ENCODE measurements at places on chromosomes 4 and X.

DNA sequence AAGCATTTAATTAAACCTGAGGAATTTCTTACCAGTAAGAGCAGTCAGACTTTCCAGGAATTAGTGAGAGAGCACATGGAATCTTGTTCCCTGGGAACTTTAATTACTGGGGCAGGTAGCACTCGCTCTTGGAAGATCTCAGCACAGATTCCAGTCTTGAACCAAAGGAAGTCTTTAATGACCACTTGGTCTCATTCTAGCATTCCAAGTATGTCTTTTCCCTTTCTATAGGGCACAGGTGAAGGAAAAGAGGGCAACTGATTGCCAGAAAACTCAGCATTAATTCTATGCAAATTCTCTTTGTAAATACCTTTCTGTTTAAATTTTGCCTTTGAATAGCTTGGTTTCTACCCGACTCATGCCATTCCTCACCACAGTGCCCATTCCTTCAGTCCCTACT is 236.6 kb downstream of the LDB2 start:
- DNase-seq, result no peak

- no peak for DNase-seq
These were observed 561.1 kb upstream of the SMIM31 start for GRCh38 chr4:164192844-164193243.

GRCh38 chrX:46704767-46705386 is 54.0 kb downstream of the SLC9A7 start:
- DNase-seq, result no peak

DNA sequence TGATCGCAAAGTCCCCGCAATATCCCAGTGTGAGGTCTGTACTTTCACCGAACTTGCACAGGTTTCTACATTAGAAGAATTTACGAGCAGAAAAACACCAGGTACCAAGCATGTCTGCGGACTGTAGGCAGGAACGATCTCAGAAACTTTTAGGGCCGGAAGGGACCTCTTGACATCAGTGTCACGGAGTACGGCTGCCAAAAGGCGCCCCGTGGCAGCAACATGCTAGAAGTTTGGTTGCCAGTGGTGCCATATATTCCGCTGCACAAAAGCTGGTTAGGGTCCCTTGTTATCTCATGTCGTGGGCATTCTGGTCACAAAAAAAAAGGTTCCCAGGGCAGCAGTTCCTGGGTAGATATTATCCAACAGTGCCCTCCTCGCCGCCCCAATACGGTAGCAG is 61.0 kb upstream of the DCAF8L1 start:
- no peak for DNase-seq

- no peak for DNase-seq
These were observed 202.3 kb upstream of the CENPE start for GRCh38 chr4:103400405-103400804.

DNA sequence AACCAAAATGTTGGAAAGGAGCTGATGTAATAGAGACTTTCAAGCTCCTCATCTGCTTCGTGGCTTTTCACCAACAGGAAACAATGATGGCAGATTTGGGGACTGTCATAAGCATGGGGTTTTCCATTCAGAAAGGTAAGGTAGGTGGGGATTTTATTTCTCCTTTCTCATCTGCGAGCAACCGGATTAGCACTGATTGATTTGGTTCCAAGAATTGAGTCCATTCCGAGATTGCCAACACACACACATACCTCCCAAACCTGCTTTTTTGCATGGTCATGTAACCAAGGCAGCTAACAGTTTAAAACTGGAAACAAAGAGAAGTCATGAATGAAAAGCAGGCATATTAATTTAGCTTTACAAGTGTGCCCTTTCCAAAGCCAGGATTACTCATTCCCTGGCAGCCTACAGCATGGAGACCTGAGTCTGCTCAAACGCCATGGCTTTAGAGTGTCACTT is 63.0 kb upstream of the LNX1 start:
- DNase-seq, result no peak

GRCh38 chrX:82591421-82591820 is 916.7 kb upstream of the POU3F4 start:
- DNase-seq, result no peak

DNA sequence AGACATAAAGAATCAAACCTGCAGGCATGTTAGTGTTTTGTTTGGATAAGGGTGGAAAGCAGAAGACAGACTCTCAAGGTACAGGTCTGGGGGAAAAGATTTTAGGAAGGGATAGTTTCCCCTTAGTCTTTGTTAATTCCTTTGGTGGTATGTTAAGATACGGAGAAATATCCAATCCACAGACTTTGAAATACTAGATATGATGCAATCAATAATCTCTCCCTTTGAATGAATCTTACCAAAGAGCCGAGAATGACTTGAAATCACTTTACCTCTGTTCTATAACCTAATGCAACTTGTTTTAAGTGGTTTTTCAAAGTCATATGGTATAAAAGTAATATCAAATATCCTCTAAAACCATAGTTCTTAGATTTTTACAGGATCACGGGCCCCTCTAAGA is 5.3 kb upstream of the BDH2 start:
- no peak for DNase-seq

GRCh38 chrX:103376979-103377324 is 614 bp downstream of the BEX3 start:
- DNase-seq, result no peak

DNA sequence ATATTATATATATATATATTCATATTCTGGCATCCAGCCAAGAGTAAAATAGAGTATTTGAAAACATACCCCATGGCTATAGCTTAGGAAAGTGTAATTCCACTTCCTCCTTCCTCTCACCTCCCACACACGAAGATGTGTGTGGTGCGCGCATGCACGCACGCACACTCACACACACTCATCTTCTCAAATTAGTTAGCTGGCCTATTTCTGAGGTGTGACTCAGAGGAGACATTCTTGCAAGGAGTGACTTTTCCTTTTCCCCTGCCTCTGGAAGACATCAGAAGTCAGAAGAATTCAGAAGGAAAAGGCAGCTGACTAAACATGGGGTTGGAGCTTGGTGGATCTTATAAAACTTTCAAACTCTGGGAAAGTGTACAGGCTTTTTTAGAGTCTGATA is 8.8 kb downstream of the ENPEP start:
- DNase-seq, result no peak

GRCh38 chr4:126051689-126052424 is 737.1 kb downstream of the FAT4 start:
- no peak for DNase-seq

DNA sequence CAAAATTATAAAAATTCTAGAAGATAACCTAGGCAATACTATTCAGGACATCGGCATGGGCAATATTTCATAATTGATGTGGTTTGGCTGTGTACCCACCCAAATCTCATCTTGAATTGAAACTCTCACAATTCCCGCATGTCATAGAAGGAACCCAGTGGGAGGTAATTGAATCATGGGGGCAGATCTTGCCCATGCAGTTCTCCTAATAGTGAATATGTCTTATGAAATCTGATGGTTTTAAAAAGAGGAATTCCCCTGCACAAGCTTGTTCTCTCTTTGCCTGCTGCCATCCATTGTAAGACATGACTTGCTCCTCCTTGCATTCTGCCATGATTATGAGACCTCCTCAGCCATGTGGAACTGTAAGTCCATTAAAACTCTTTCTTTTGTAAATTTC is 77.7 kb downstream of the DDX60 start:
- no peak for DNase-seq

GRCh38 chr4:90415116-90415515 is 287.9 kb downstream of the CCSER1 start:
- no peak for DNase-seq

DNA sequence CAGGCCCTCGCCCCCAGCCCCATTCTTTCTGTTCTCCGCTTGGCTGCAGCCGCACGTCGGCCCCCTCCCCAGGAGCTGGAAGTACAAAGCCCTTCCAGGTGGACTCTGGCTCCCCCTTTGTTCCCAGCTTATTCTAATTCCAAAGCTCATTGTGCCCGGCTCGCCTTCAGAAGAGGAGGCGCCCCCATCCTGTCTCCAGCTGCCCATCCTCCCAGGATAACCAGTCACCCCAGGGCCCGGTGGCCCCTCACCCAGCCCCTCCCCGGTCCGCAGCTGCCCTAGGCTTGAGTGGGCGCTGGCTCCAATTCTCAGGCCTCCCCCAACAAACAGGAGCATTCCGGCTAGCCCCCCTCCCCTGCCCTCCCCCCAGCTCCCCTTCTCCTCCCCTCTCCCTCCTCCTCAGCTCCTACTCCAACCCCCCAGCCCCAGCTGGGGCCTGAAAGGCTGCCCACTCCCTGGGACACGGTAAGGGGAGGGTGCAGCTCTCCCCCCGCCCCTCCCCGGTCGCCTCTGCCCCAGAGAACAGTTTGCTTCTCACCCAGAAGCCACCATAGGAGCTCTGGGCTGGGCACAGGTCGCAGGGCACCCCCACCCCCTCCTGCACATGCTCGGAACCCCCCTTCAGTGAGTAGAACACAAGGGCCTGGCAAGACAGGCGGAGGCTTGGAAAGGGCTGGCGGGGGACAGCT is 3.1 kb upstream of the SLC6A8 start:
- DNase-seq, result no peak

DNA sequence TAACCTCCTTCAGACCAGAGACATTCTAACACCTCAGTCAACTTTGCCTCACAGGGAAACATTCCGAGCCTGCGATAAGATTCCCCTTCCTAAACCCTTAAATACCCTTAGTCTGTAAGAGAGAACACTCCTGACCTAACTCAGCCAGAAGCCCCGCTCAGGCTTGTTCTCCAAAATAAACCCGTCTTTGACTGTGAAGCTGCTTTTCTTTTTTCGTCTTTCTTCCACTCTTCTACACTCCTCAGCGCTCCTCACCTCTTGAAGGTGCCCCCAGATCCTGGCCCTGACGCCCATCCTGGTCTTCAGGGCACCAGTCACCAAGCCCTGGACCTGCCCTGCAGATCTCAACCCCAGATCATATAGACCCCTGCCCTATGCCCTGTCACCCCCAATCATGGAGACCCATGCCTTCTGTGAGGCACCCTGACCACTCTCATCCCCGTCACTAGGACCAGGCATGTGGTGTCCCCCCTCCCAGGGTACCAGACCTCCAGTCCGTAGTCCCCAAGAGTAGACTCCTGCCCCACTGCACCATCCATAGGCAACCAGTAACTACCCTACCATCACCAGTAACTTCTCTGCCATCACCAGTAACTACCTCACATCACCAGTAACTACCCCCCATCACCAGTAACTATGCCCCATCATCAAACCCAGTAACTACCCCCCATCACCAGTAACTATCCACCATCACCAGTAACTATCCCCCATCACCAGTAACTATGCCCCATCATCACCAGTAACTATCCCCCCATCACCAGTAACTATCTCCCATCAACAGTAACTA is 3.5 kb downstream of the ASMTL start:
- no peak for DNase-seq

- no peak for DNase-seq
These were observed 41.4 kb upstream of the USP9X start for GRCh38 chrX:41043674-41044345.

DNA sequence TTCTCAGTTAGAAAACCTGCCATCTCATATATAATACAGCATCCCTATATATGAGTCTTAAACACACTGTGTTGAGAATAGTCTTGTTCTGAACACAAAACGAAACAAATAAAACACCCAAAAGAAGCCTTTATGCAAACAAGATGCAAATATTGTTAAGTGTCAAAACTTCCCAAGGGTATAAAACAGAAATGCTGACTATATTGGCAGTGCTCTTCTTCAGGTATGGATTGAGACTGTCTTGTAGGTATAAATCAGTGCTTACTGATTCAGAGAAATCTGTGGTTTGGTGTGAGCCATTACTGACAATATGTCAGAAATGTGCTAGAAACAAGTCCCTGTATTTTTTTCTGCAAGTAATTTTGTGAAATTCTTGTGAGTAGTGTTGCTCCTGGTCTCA is 82.8 kb upstream of the CTSO start:
- no peak for DNase-seq

- DNase-seq, result no peak
These were observed 50.8 kb upstream of the NUDT10 start for GRCh38 chrX:51281758-51282318.

DNA sequence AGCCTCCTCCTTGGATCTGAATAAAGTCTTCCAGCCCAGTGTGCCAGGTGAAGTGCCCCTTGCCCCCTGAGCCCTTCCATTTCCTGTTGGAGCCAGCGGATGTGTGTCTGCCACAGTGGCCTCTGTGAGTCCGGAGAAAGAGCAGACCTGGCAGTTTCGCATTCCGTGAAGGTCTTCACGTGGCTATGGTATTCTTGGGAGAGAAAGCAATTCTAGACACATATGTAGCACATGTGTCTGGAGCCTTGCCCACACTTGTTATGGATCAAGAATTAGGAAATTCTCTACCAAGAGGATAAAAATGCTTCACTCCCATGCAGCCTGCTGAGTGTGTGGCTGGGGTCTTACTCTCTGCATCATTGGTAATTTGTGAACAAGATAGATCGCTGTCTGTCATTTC is 130.9 kb downstream of the REPS2 start:
- no peak for DNase-seq

GRCh38 chrX:71640002-71640401 is 21.7 kb upstream of the CXCR3 start:
- DNase-seq, result no peak

GRCh38 chrX:133475521-133475920 is 60.2 kb upstream of the GPC4 start:
- DNase-seq, result no peak

DNA sequence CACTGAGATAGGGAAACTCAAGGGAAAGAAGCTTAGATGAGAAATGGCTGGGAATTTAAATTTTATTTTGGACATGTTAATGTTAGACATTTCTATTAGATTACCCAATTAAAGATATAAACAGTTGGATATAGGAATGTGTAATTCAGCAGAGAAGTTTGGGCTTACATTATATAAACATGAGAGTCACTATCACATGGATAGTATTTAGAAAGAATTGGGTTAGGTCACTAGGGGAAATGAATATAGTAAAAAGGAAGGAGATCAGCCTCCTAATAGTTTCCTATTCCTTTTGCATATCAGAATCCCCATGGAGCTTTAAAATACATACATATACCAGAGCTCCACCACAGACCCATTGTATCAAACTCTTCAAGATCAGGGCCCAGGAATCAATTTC is 19.6 kb upstream of the CXCL5 start:
- no peak for DNase-seq

GRCh38 chr4:128155874-128156456 is 94.9 kb downstream of the LARP1B start:
- no peak for DNase-seq

DNA sequence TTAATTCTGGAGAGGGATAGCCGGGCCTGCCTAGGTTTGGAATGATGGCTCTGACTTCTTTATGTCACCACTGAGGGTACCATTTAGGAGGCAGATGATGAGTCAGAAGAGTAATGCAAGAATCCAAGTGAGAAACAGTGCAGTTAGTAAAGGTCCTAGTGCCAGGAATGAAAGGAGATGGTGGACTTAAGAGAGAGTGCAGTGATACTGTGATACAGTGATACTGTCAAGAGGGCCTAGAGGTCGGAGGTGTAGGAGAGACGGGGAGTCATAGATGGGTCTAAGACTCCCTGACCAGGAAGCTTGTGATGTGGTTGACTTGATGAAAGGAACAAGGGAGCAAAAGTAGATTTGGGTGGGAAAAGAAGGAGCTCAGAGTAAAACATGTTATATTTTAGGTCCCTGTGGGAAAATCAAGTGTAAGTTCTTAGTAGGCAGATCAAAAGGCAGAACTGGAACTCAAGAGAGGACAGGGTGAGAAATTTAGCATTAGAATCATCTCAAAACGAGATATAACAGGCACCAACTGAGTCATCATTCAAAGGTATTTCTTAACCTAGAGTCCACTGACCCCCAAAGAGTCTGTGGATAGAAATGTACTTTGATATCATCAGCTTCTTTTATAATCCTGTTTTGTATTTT is 85.0 kb downstream of the NFKB1 start:
- no peak for DNase-seq

GRCh38 chr4:153453402-153453801 is 12.8 kb upstream of the TMEM131L start:
- DNase-seq, result no peak

GRCh38 chr4:101806914-101807313 is 16.4 kb downstream of the BANK1 start:
- no peak for DNase-seq

Measured in activated effector memory CD4-positive, alpha-beta T cell treated with Interleukin-2 at 50 U/mL for 16 hours (primary cell).